ENCODE measurements at places on chromosomes 2 and 18.

GRCh38 chr2:171210864-171211431 is 50.3 kb upstream of the TLK1 start:
- peak; percentile 69 for DNase-seq

- DNase-seq = no peak
Measured at GRCh38 chr2:47488870-47489584, 86.1 kb downstream of the MSH2 start.

- DNase-seq = no peak
Measured at GRCh38 chr2:132656266-132656975, 13.6 kb downstream of the LYPD1 start.

DNA sequence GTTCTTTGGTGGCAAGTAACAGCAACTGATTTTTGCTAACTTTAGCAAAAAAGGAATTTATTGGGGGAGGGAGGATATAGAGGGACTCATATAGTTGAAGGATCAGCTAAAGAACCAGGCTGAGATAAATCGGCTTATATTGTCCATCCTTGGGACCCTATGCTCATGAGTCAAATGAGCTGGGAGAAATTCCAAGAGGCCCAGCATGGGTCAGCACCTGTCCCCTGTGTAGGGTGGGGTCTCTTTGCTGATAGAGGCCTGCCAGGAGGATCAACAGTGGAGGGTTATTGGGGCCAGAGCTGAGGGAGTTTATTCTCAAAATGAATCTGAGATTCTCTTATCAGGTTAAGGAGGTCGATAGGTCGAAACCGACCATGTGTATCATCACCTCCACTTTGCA is 97.2 kb downstream of the VAPA start:
- DNase-seq = peak; percentile 6

DNA sequence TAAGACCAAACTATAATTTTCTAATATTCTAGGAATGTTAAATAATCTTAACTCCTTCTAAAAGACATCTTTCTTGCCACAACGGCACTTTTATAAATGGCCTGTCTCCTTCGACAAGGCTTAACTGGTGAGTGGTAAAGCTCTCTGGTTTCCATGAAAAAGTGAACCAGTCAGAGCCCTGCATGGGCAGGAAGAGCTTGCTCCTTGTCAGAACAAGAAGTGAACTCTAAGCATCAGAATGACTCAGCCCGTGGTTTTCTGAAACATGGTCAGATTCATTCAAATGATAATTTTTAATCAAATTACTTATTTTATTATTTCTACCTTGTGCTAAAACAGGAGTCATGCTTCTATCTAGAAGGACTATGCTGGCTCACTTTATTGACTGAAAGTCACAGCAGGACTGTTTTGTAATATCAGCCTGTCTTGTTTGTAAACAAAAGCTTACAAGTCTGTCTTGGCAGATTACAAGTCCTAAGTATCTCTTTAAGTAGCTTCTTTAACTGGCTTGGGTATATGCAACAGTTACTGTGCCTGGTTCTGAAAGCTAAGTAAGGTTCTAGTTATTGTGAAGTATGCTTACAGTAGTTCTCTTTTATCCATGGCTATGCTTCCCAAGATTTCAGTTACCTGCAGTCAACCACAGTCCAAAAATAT is 245.4 kb downstream of the NAPG start:
- peak; percentile 27 for DNase-seq

- DNase-seq = no peak
Measured at GRCh38 chr18:62001396-62001795, 108.6 kb upstream of the RNF152 start.

DNA sequence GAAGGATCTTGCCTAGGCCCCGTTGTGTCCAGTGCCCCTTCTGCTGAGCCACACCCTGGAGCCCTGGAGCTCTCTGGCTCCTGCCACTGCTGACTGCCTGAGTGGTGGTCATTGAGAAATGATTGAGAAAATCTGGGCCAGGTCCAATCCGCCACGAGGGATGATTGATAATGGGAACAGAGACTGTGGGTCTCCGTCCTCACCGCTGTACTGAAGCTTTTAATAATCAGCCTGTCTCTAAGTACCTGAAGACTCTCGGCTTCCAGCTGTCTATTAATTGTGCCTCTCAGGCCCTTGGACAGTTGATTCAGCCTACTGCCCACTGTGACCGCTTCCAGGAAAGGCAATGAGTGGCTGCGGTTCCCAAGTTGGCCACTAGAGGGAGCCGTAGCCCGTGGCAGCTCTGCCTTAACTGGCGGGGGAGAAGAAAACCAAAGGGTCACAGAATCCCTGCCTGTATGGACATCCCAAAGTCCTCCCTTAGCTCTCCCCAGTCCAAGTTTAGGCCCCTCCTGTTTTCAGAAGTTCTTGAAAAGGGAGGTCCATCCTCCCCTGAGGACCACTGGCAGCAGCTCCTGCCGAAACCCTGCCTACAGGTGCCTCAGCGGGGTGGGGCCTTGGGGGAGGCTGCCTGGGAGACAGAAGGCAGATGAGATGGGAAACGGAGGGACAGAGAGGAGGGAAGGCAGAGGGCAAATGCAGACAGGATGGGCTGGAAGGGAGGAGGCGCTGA is 213.6 kb downstream of the TNS1 start:
- peak; percentile 88 for DNase-seq

DNA sequence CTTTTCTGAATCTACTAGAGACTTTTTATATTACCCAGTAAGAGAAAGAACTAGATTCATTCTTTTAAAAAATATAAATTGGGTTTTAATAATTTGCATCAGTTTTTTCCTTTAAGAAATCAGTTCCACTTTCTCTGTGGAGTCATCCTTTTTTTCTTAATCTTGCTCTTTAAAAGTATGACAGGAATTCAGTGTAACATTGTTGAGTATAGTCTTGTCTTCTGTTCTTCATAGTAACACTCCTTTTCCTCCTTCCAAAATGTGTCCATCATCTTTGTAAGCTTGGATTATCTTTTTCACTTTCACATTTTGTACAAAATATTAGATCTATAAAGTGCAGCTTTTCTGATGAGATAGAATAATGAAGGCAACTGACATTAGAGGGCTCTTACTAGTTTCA is 135.4 kb downstream of the HAUS1 start:
- DNase-seq = no peak

Measured in Karpas-422 (cell line).